ENCODE measurements at places on chromosomes 2 and 18.

GRCh38 chr2:215624423-215624829, 188.6 kb upstream of the FN1 start:
- no peak for DNase-seq

- DNase-seq = no peak
Observed at GRCh38 chr2:169039702-169040101, 8.6 kb upstream of the ABCB11 start.

- DNase-seq = no peak
Observed at GRCh38 chr2:207285473-207285815, 119.7 kb upstream of the KLF7 start.

DNA sequence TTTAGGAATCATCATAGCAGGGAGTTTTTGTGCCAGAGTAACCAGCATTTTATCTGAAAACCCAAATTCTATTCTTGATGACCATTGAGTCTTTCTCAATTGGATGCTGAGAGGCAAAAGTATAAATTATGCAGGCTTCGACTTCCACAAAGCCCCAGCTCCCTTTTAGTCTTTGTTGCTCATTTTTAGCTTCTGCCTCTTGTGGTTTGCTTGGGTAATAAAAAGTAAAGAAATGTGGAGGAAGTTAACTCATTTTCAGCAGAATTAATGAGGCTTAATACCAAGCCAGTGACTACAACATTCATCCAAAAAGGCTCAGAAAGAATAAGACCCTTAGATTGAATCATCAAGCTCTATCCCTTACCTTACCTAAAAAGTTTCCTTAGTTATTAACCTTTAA, 18.6 kb downstream of the ERMN start:
- DNase-seq = peak; percentile 21

GRCh38 chr18:79848294-79848578, 50.5 kb downstream of the KCNG2 start:
- no peak for DNase-seq

DNA sequence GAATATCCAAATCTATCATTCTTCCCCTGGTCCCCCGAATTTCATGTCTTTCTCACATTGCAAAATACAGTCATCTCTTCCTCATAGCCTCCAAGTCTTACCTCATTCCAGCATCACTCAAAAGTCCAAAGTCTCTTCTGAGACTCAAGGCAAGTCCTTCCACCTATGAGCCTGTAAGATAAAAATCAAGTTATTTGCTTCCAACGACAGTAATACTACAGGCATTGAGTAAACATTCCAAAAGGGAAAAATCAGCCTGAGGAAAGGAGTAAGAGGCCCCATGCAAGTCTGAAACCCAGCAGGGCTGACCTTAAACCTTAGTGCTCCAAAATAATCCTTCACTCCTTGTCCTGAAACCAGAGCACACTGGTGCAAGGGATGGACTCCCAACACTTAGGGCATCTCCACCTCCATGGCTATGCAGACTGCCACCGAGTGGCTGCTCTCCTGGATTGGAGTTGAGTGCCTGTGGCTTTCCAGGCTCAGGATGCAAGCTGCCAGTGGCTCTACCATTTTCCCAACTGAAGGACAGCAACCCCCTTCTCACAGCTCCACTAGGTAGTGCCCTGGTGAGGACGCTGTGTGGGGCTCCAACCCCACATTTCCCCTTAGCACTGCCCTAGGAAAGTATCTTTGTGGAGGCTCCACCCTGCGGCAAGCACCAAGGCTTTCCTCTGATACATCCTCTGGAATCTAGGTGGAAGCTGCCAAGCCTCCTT, 16.3 kb downstream of the DTNA start:
- DNase-seq = no peak

- no peak for DNase-seq
Observed at GRCh38 chr2:195505701-195506100, 151.3 kb upstream of the SLC39A10 start.

GRCh38 chr2:236862961-236863728, 222.5 kb upstream of the COPS8 start:
- no peak for DNase-seq

DNA sequence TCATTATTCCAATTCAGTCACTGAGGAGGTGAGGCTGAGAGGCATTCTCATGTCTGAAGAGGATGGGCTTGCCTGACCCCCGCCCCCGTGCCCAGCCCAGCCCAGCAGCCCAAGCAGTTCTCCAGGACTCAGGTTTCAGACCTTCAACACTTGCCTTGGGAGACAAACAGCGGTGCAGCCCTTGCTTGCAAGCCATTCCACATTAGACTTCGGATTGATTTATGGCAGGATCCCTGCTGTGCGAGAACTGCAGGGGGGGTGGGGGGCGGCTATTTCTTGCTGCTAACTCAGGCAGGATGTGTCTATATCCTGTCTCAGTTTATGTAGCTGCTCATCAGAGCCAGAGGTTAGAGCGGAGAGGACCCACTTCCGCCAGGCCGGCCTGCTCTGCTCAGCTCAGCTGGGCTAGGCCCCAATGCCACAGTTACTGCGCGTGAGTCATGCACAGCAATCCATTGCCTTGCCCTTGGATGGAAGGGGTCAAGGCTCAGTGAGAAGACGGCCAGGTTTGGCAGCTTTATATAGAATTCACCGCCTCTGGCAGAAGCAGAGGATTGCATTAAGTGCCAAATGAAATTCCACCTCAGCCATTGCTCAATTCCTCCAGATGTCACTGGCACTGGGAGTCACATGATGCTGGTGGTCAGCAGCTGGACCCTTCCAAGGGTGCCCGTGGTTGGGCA, 1.8 kb downstream of the GYPC start:
- DNase-seq = peak; percentile 74

- no peak for DNase-seq
Observed at GRCh38 chr2:175832866-175833265, 169.2 kb downstream of the LNPK start.

- no peak for DNase-seq
Observed at GRCh38 chr2:160582490-160583145, 89.0 kb upstream of the RBMS1 start.

DNA sequence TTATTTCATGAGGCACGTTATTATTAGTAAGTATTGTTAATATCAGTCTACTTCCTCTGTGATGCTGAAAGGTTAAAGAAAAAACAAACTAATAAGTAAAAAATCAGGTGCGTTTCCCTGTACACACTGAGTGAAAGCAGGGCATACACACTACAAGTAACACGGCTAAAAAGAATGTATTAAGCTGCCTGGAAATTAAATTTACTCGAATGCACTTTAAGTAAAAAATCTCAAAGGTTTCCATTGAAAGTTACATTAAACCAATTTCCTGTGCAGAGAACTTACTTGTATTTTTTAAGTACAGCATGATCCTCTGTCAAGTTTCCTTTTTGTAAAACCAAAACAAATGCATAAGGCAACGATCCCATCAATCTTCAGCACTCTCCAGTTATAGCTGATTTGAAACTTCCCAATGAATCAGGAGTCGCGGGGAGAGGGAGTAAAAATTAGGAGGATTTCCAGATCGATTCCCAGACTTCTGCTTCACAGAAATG, 633 bp downstream of the BCL2 start:
- peak; percentile 14 for DNase-seq

DNA sequence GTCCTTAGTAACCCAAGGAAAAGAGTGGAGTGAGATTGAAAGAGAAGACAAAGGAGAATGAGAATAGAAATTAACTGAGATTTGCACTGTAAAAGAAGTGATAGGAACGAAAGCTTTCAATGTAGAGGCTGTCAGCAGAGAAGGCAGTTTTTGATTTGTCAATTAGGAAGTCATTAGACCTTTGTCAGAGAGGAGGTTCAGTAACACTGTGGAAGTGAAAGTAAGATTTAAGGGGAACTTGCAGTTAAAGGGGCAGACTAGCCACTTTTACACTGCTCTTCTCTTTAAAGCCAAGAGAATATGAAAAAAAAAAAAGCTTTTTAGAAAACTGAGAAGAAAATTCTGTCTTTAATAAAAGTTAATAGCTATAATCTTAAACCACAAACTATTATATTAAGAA, 11.5 kb upstream of the KYNU start:
- DNase-seq = no peak

Measured in CD4-positive, alpha-beta T cell treated with Interleukin-2 at 100 ng/mL for 4 hours (primary cell).